ENCODE measurements at places on chromosomes 7 and 10. TPM values are rescaled to one million over a fixed set of nuclear protein-coding genes. Genes with fewer than 3 reads are reported as not detected.

The PPP1R3A gene
- total RNA-seq: not detected

DNA sequence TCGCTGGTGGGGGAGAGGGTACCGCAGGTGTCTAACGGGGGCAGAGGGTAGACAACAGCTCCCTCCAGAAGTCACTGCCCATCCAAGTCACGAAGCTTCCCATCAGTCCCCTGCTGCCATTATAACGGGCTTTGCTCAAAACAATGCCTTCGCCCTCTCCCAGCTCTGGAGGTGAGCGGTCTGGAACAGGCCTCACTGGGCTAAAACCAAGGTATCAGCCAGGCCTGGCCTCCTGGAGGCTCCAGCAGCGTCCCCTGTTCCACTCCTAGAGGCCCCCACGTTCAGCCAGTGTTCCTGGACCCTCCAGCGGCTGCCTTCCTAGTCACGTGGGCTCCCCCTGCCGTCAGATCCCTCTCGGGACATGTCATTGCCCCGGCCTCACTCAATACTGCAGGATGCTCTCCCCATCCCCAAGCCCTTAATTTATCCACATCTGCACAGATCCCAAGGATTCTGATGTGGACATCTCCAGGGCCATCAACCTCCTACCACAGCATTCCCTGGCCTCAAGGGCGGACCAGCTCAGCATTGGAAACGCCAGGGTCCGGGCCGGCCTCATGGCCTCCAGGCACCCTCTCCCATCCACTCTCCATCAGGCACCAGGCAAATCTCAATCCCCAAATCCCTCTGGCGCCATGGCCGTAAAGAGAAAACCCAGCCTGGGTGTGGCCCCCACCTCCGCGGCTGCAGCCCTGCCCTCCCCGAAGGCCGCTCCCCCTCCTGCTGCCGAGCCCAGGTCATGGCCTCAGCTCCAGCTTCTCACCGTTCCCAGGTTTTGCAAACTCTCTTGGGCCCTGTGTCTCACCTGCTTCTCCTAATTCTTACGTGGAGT is 104.1 kb upstream of the FAM20C start:
- no peak overlapping the region for H3K27ac ChIP-seq
- no peak overlapping the region for H3K4me3 ChIP-seq
- H3K36me3 ChIP-seq: no peaks in the 10 kb centered on the region
- H3K27me3 ChIP-seq: no peaks in the 10 kb centered on the region

The RAB19 gene
- total RNA-seq: not detected

- H3K4me3 ChIP-seq: no peak overlapping the region
- H3K27me3 ChIP-seq: no peaks in the 10 kb centered on the region
- H3K4me1 ChIP-seq: no peaks in the 10 kb centered on the region
- DNase-seq: no peak
Observed at GRCh38 chr7:41375582-41375981, 327.3 kb downstream of the INHBA start.

GRCh38 chr7:27933671-27934565 is 194.0 kb downstream of the TAX1BP1 start:
- no peak overlapping the region for H3K27ac ChIP-seq
- H3K27me3 ChIP-seq: no peaks in the 10 kb centered on the region
- DNase-seq: no peak
- H3K4me1 ChIP-seq: no peaks in the 10 kb centered on the region
- no peak overlapping the region for H3K4me3 ChIP-seq

The CYP3A5 gene
- total RNA-seq: 0.43 TPM

- H3K36me3 ChIP-seq: peaks cover 85% of the 10 kb centered on the region
- no peak for DNase-seq
- H3K4me1 ChIP-seq: no peaks in the 10 kb centered on the region
- no peak overlapping the region for H3K4me3 ChIP-seq
Observed at GRCh38 chr7:92489634-92490033, 11.9 kb upstream of the ERVW-1 start.

The OR9A2 gene
- total RNA-seq: not detected

The PIK3CG gene
- 2.0 TPM for total RNA-seq

- peaks cover 6% of the 10 kb centered on the region for H3K36me3 ChIP-seq
- peak overlapping the region; percentile 50 for H3K4me3 ChIP-seq
Observed at GRCh38 chr10:22554461-22555182, 159.8 kb downstream of the PIP4K2A start.

The GNAT3 gene
- not detected for total RNA-seq

The SLC29A4 gene
- 3.2 TPM for total RNA-seq

DNA sequence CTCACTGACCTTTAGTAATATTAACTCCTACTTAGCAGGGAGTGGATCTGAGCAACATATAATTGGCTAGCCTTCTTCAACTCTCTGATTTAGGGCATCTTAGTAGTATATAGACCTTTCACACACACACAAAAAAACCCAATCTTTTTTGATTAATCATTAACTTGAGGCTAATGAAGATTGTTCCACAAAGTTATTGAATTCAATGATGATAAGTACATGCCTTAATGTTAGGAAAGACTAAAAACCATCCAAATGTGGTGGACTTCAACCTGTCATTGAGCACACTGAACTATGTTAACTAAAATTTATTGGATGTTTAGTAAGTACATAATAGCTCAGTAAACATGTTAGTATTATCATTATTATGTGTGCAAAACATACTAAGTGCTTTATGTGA is 179.4 kb upstream of the SLC25A13 start:
- H3K36me3 ChIP-seq: no peaks in the 10 kb centered on the region
- H3K27me3 ChIP-seq: no peaks in the 10 kb centered on the region
- H3K4me1 ChIP-seq: no peaks in the 10 kb centered on the region
- no peak for DNase-seq

DNA sequence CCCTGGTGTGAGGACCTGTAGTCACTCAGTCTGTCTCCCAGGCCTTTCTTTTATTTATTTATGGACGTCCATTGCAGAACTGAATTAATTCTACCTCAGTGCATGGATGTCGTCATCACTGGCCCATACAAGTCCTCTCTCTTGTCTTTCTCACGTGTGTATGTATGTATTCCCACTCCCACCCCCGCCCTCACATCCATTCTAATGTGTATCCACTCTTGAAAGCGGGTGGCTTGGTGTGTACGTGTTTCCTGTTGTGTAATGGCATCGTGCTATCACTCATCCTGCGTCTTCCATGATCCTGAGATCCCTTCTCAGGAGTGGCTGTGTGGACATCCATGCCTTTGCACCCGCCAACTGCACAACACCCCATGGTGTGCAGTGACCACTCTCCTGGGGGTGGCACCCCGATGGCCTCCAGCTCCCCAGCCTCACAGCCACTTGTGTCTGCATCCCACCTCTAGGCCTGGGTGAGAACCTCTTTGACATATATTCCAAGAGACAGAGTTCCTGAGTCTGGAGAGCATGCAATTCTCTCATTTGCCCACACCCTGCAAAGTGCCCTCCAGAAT is 3.0 kb upstream of the AOC1 start:
- H3K4me3 ChIP-seq: no peak overlapping the region
- H3K27ac ChIP-seq: no peak overlapping the region
- no peaks in the 10 kb centered on the region for H3K4me1 ChIP-seq

- no peaks in the 10 kb centered on the region for H3K4me1 ChIP-seq
- H3K27me3 ChIP-seq: no peaks in the 10 kb centered on the region
- no peak overlapping the region for H3K4me3 ChIP-seq
- no peak overlapping the region for H3K27ac ChIP-seq
- DNase-seq: no peak
- no peaks in the 10 kb centered on the region for H3K36me3 ChIP-seq
Observed at GRCh38 chr7:108284349-108285002, 154.3 kb upstream of the LAMB4 start.

The MPP7 gene
- 43.9 TPM for total RNA-seq

- H3K36me3 ChIP-seq: no peaks in the 10 kb centered on the region
- H3K27ac ChIP-seq: peak overlapping the region; percentile 5
- no peaks in the 10 kb centered on the region for H3K4me1 ChIP-seq
- DNase-seq: no peak
- no peak overlapping the region for H3K4me3 ChIP-seq
Observed at GRCh38 chr10:4586776-4587175, 239.2 kb upstream of the AKR1E2 start.

- no peak overlapping the region for H3K4me3 ChIP-seq
- H3K36me3 ChIP-seq: no peaks in the 10 kb centered on the region
- no peaks in the 10 kb centered on the region for H3K4me1 ChIP-seq
- no peak for DNase-seq
- no peaks in the 10 kb centered on the region for H3K27me3 ChIP-seq
Observed at GRCh38 chr7:91397096-91397495, 132.9 kb downstream of the FZD1 start.

GRCh38 chr7:119175911-119176627 is 951.6 kb downstream of the ANKRD7 start:
- no peaks in the 10 kb centered on the region for H3K4me1 ChIP-seq
- H3K27me3 ChIP-seq: no peaks in the 10 kb centered on the region
- no peak overlapping the region for H3K27ac ChIP-seq
- no peaks in the 10 kb centered on the region for H3K36me3 ChIP-seq
- no peak overlapping the region for H3K4me3 ChIP-seq
- DNase-seq: no peak

DNA sequence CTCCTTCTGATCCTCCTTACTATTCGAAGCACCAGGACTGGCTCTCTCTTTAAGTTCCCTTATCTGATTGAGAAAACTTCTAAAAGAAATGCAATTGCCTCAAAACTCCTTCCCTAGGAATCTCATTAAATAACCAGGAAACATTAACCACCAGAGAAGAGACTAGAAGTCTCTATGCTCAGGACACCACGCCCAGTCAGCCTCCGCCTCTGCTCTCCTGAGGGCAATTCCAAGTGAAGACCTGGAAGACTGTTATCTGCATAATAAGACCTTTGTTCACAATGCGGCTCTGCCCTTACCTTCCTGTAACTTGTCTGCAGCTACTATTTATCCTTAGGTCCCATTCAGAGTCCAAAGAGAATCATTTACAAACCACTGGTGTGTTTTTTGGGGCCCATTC is 78.8 kb downstream of the ELMO1 start:
- no peak overlapping the region for H3K4me3 ChIP-seq
- no peaks in the 10 kb centered on the region for H3K27me3 ChIP-seq
- DNase-seq: no peak
- no peaks in the 10 kb centered on the region for H3K36me3 ChIP-seq
- H3K4me1 ChIP-seq: no peaks in the 10 kb centered on the region

- no peak overlapping the region for H3K27ac ChIP-seq
- H3K36me3 ChIP-seq: peaks cover 72% of the 10 kb centered on the region
- peaks cover 4% of the 10 kb centered on the region for H3K4me1 ChIP-seq
- no peaks in the 10 kb centered on the region for H3K27me3 ChIP-seq
- no peak overlapping the region for H3K4me3 ChIP-seq
- no peak for DNase-seq
Observed at GRCh38 chr10:113158183-113158582, 208.1 kb downstream of the TCF7L2 start.

DNA sequence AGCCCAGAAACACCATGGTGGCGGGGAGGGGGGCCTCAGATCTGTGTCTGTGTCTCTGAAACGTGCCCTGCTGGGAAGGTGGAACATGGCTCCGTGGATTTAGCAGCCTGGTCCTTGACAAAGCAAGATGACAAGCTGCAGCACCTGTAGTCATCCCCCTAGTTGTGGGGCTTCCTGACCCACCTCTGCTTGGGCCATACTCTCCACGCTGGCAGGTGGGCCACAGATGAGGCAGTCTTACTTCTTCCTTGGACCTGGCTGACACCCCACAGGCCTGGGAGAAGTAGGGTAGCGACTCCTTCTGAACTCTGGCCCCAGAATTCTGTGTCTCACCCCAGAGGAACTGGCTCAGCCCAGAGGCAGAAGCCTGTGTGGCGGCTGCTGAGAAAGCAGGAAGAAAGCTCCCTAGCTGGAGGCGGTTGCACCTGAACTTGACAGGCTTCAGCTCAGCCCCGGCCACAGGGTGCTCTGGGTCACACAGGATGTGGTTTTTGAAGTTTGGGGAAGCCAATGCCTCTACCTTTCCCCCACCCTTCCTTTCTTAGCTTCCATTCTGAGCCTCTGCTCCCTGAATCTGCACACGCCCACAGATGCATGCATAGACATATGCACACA is 113.9 kb downstream of the ABLIM1 start:
- no peak overlapping the region for H3K4me3 ChIP-seq
- no peak for DNase-seq
- H3K27me3 ChIP-seq: no peaks in the 10 kb centered on the region
- H3K4me1 ChIP-seq: no peaks in the 10 kb centered on the region

- no peaks in the 10 kb centered on the region for H3K36me3 ChIP-seq
- H3K27me3 ChIP-seq: no peaks in the 10 kb centered on the region
- no peak overlapping the region for H3K27ac ChIP-seq
- no peak overlapping the region for H3K4me3 ChIP-seq
- H3K4me1 ChIP-seq: no peaks in the 10 kb centered on the region
Observed at GRCh38 chr7:127819975-127820731, 168.2 kb downstream of the SND1 start.

- H3K27ac ChIP-seq: no peak overlapping the region
- peaks cover 86% of the 10 kb centered on the region for H3K36me3 ChIP-seq
- DNase-seq: no peak
- no peak overlapping the region for H3K4me3 ChIP-seq
Observed at GRCh38 chr7:130867039-130867438, 133.0 kb upstream of the KLF14 start.

The HOXA7 gene
- 12.0 TPM for total RNA-seq

The CDK14 gene
- 5.1 TPM for total RNA-seq

The STEAP2 gene
- total RNA-seq: 18.7 TPM

DNA sequence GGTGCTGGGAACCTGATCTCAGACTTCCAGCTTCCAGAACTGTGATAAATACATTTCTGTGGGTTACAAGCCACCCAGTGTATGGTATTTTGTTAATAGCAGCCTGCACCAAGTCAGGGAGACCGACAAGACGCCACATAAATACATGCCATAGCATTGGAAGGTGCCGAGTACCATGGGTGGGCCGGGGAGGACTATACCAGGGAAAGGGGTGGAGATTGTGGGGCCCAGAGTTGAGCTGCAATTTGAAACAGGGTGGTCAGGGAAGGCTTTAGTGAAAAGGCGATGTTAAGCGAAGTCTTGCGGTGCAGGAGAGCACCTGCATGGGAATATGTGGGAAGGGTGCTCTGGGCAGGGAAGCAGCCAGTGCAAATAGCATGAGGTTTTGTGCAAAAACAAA is 88.9 kb upstream of the LRRC4 start:
- H3K4me1 ChIP-seq: no peaks in the 10 kb centered on the region
- H3K4me3 ChIP-seq: no peak overlapping the region
